ENCODE measurements at places on chromosomes 16 and 17.

DNA sequence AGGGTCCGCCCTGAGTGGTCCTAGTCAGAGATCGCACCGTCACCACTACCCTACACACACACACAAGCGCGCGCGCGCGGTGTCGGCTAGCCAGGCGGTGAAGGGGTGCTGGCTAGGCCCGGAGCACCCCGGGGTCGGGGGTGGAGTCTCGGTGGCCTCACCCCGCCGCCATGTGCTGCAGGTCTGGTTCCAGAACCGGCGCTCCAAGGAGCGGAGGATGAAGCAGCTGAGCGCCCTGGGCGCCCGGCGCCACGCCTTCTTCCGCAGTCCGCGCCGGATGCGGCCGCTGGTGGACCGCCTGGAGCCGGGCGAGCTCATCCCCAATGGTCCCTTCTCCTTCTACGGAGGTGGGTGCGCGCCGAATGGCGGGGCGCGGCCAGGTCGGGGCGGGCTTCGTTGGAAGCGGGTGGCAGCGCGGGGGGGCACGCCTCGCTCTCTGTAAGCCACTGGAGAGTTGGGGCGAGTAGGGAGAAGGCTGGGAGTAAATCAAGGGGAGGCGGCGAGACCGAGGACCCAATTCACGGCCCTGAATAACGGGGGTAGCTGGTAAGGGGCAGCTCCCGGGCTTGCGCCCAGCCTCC, 4.8 kb downstream of the LHX1 start:
- DNase-seq: no peak

DNA sequence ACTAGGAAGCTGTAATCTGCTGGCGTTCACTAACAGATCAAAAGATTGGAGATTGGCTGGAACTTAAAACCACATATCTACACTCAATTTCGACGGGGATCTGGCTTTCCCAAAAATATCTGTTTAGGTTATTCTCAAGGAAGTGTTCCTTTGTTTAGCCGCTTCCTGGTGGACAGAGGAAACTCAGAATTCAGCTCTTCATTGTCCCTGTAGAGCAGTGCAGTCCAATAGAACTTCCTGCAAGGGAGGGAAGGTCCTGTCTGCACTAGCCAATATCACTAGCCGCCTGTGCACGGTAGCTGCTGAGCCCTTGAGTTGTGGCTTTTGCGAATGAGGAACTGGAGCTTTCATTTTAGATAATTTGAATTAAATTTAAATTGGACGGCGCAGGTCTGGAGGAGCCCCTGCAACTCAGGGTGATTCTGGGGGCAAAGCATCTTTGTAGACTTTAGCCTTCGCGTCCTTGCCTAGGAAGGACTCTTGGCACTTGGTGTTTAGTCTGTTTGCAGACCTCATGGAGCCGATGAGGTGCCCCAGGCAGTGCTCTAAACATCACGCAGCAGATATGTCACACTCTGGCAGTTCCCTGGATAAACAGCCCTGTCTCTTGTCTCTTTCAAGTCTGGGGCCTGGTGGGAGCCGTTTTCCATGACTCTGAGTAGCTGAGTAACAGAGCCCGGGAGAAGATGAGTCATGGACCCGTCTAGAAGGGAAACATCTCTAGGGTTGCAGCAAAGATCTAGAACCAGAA, 122.2 kb downstream of the CCDC182 start:
- peak; percentile 18 for DNase-seq

- DNase-seq: no peak
Measured at GRCh38 chr16:23512168-23512695, 1.9 kb upstream of the GGA2 start.

DNA sequence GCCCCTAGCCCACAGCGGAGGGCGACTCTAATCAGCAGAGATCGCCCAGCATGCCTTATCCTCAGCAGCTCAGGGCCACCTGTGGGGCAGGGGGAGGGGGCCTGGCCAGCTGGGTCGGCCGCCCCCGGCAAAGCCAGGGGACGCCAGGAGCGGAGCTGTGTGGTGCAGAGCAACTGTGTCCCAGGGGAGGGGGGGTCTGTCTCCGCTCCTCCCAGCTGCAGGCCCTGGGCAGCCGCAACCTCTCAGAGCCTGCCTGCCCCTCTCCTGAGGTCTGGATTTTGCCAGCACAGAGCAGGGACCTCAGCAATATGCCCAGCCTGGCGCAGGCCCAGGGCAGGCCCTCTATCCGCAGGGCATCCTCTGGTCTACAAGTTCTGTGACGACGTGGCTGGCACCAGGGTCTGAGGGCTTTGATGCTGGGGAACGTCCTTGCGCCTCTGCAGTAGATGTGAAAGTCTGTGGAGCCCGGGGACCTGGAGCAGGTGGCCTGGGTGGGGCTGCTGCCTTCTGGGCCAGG, 36.5 kb upstream of the SLC38A10 start:
- no peak for DNase-seq

DNA sequence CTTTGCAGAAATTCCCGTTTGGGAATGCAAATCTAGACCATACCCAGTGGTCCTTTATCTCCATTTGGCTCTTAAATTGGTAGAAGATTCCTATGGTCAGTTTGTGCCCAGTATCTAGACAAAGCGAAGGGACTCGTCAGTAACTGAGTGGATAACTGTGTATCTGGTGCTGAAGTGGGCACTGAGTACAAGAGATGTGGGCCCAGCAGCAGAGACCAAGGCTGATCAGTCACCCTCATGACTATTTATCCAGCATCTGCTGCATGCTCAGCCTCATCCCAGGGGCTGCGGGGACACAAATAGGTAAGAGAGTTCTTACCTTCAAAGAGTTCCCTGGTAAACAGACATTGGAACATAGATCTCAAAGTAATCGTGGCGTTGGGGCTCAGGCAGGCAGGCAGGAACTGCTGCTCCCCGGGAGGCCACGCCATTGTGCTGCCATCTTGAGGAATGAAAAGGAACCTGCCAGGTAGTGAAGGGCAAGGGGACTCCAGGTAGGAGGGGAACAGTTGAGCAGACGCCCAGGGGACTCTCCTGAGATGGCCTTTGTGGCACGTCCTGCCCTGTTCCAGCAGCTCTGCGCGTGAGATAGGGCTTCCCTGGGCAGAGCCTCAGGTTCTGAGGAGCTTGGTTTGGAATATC, 10.3 kb downstream of the NT5M start:
- peak; percentile 73 for DNase-seq

DNA sequence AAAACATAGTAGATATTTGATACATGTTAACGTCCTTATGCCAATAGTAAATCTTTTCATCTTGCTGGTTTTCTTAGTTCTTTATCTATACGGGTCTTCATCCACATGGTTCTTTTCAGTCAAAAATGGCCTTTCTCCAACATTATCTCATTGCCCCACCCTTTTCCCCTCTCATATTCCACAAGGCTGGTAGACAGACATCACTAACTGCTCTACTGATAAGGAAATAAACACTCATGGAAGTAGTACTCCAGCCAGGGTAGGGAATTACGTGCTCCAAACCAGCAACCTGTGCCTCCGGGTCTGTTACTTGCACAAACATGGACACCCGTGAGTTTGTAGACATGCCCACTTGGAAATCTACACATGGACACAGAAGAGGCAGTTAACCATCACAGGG, 141.4 kb downstream of the XYLT1 start:
- DNase-seq: no peak

GRCh38 chr17:79441356-79442160, 169.3 kb downstream of the RBFOX3 start:
- no peak for DNase-seq

GRCh38 chr16:30361180-30361579, 6.1 kb upstream of the CD2BP2 start:
- DNase-seq: no peak

GRCh38 chr16:75329943-75330342, 78.5 kb upstream of the BCAR1 start:
- DNase-seq: no peak

GRCh38 chr17:6610011-6610410, 30.5 kb downstream of the KIAA0753 start:
- no peak for DNase-seq

DNA sequence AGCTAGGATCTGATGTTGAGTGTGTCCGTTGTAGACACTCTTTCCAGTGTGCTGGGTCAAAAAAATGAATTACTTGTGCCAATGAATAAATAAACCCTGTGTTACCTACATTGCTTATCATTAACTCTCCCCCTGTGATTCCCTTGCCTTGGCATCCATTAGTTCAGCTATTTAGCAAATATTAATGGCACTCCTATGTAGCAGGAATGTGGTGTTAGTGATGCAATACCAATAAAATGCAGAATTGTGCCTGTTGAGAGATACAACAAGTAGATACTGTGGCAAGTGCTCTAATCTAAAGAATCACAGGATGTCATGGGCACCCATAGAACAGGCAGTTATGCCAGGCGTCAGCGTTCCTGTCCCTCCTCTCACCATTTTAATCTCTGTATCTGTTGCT, 343.2 kb downstream of the PMP22 start:
- DNase-seq: no peak

DNA sequence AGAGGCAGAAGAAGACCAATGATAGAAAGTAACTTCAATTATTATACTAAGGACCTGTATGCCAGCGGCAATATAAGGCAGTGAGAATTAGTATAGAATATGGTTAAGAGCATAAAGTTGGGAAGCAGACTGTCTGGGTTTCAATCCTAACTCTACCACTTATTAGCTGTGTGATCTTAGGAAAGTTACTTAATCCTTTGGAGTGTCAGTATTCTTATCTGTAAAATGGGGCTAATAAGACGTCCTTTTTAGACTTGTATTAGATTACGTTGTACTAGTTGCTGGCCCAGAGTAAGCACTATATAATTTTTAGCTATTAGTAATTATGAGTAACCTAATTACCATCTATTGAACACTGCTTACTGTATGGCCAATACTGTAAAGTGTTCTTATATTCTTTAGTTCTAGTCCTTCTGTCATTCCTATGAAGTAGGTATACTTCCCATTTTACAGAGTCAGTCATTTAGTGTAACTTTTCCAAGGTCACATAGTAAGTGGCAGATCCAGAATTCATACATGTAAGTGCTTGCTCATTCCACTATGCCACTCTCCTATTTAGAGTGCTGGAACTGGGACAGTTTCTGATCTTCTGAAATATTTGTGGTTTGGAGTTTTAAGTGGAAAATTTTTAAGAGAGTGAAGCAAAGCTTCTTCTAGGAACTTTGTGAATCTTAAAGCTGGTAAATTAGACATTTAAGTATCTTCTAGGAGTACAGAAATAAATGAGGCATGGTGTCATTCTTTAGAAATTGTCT, 22.5 kb downstream of the HEATR9 start:
- no peak for DNase-seq

DNA sequence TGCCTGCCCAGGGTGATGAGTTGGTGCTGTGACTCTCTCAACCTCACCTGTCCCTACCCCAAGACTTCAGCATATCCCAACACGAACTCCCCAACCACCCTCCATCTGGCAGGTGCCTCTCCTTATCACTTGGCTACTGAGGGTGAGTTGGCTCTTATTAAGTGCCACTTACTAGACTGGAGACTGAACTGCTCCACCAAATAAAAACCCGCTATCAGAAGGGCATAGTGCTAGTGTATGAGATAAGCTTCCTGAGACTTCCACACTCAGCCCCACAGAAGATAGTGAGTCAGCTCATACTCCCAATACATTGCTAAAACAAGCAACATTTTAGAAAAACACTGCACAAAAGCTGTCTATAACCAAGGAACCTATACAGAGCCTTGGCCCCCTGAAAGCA, 16.0 kb upstream of the CCL18 start:
- DNase-seq: no peak

- peak; percentile 65 for DNase-seq
Measured at GRCh38 chr17:19513897-19514488, 19.7 kb upstream of the SLC47A1 start.

GRCh38 chr16:57349212-57350031, 9.2 kb upstream of the CCL22 start:
- DNase-seq: no peak

GRCh38 chr17:77774182-77774581, 184.3 kb upstream of the TNRC6C start:
- DNase-seq: no peak

GRCh38 chr16:86129541-86129940, 230.6 kb downstream of the IRF8 start:
- no peak for DNase-seq
